Naive B cell (primary cell): ENCODE measurements at places on chromosomes 12 and 14. TPM values are rescaled to one million over a fixed set of nuclear protein-coding genes. Genes with fewer than 3 reads are reported as not detected.
A peak's percentile ranks its signal among the peaks of the same experiment; 100 is the strongest.

Gene BMAL2
- 0.92 TPM for polyA plus RNA-seq

Gene SERPINA10
- polyA plus RNA-seq, result not detected

Gene ADSS1
- polyA plus RNA-seq, result 0.17 TPM

Gene FAR2
- polyA plus RNA-seq, result not detected

DNA sequence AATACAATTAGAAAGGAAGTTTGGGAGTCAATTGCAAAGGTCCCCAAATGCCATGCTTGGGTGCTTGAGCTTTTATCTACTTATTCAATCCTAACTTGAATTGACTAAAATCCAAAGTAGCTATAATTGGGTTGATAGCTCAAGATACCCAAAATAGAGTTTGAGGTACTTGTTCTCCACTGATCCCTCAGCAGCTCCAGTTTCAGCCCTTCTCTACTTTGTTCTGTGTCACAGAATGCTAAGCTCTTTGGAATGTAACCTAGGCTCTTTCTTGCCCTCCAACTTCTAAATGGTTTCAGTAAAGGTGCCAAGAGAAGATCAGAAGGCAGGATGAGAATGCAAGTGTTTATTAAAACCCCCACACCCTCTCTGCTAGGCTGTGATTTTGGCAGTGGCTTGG lies 251.4 kb upstream of the CLEC14A start:
- no peak for DNase-seq

Gene ITGB7
- 83.7 TPM for polyA plus RNA-seq

Gene PLXNC1
- 4.9 TPM for polyA plus RNA-seq

DNA sequence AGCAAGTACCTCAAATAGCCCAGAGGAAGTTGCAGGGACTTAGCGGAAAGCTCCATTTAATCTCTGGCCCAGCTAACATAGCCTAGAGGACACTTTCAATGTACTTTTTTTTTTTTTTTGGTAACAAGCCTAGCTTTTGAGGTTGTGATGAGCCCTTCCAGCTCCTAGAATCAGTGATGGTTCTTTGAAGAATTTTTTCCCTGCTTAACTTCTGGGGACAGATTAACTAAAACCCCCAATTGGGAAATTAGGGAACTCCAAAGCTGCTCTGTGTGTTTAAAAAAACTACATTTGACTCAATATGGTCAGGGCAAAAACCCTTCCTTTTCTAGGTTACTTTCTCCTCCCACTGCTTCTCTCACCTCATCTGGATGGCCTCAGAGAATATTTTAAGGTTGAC lies 23.9 kb upstream of the ITGA5 start:
- DNase-seq, result no peak

Gene ATP5F1B
- 711 TPM for polyA plus RNA-seq

DNA sequence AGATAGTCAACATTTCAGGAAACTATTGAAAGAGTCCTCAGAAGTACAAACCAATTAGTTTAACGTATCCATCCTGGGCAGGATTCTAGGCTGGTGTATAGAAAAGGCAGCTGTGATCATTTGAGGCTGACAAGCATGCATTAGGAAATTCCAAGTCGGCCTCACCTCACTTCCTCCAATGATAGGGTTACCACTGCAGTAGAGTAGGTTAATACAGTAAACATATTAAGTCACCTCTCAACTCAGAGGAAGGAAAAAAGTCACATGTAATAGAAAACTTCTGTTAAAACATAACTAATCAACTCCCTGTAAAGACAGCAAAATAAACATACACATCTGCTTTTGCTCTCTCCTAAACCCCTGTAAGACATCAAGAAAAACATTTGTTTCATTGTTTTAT lies 33.5 kb downstream of the MED13L start:
- DNase-seq, result no peak

Gene FUT8
- 15.0 TPM for polyA plus RNA-seq

Gene IFI27
- polyA plus RNA-seq, result not detected

GRCh38 chr14:92400579-92401444 lies 77.8 kb downstream of the SLC24A4 start:
- peak; percentile 59 for DNase-seq

DNA sequence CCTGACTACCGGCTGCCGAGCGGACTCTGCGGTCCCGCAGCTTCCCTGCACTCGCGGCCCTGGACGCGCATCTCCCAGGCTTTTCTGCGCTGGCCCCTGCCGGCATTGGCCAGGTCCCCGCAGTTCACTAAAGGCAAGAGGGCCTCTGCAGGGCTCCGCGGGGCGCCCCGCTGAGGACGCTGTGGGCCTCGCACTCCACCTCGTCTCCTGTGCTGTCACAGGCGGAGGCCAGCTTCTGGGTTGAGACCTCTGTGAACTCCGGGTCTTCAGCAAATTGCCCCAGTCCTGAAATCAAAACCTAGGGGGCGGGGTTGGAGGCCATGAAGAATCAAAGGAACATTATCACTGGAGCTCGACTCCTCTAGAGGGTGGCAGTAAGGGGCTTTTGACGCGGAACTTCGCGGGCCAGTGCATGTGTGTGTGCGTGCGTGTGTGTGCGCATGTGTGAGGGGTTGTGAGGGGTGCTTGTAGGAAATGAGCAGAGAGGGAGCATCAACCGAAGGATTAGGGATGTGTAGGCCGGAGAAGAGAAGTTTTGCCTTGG lies 68.5 kb upstream of the CAPRIN2 start:
- peak; percentile 18 for DNase-seq

Gene LTBP2
- polyA plus RNA-seq, result 0.86 TPM

GRCh38 chr14:72142328-72142727 lies 210.1 kb downstream of the RGS6 start:
- no peak for DNase-seq

- no peak for DNase-seq
Measured at GRCh38 chr12:28794211-28794610, 354.9 kb upstream of the FAR2 start.

Gene SERPINA3
- not detected for polyA plus RNA-seq

Gene PLBD1
- 2.3 TPM for polyA plus RNA-seq

GRCh38 chr14:89767861-89768268 lies 186.7 kb downstream of the EFCAB11 start:
- DNase-seq, result peak; percentile 66

- DNase-seq, result no peak
Measured at GRCh38 chr14:59347915-59348314, 117.3 kb downstream of the GPR135 start.

Gene MMP14
- polyA plus RNA-seq, result not detected

Gene FSCB
- not detected for polyA plus RNA-seq

Gene LRP10
- 72.7 TPM for polyA plus RNA-seq

DNA sequence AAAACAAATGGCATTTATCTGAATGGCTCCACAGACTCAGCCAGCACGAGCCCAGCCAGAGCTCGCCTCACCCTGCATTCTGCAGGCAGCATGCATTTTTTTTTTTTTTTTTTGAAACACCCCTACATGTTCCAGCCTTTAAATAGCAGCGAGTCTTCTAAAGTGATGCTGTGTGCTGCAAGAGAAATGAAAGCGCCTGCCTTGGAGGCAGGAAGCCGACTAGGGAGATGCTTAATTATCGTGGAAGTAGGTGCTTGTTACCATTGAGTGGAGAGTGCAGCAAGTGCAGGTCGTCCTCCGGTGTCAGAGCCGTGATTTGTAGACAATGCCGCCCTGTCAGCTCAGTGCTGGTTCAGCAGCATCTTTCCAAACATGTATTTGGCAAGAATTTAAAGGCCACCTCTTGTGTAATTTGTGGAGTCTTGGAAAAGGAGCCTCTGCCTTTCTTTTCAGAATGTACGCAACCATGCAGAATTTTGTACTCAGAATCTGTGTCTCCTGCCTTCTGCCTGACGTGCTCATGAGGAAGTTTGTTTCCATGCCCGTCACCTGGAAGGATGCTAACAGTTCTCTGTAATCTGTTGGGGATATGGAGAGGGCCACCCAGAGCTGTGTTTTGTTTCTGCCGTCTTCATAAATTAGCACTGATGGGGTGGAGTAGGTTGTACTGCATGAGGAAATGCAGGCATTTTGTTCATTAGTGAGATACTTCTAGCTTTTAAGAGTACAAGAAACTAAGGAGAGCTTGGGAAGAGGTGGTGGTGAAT lies 345.9 kb upstream of the RGS6 start:
- no peak for DNase-seq

Gene NOVA1
- polyA plus RNA-seq, result not detected

Gene LTB4R2
- 0.76 TPM for polyA plus RNA-seq

GRCh38 chr12:57188090-57188425 lies 28.5 kb upstream of the NXPH4 start:
- no peak for DNase-seq

GRCh38 chr12:104345234-104346066 lies 41.9 kb downstream of the EID3 start:
- no peak for DNase-seq
